CD4-positive, alpha-beta T cell treated with Interleukin-6 for 4 hours (primary cell): ENCODE measurements at places on chromosomes 7 and 10.

DNA sequence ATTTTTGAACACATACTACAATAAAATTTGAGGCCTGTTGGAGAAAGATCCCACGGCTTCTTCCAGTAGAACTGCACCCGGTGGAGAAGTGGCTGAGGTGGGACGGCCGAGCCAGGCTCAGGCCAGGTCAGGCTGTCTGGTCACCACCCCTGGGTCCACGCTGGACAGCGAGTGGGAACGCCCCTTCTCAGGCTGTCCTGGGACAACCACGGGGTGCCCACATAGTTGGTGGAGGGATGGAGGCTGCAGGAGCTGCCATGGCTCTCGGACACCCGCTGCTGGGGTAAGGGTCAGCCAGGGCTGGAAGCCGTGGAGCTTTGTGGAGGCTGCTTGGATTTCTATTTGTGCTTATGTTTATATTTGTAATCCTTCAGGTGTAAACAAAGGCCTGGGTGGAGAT, 206.5 kb downstream of the DNAJB6 start:
- DNase-seq: no peak

- DNase-seq: no peak
These were observed 792.0 kb downstream of the TYW1 start for GRCh38 chr7:67788669-67789068.

- DNase-seq: no peak
These were observed 552.7 kb downstream of the DNAJB6 start for GRCh38 chr7:157889480-157889879.

GRCh38 chr7:81159402-81159801, 240.6 kb upstream of the SEMA3C start:
- no peak for DNase-seq

DNA sequence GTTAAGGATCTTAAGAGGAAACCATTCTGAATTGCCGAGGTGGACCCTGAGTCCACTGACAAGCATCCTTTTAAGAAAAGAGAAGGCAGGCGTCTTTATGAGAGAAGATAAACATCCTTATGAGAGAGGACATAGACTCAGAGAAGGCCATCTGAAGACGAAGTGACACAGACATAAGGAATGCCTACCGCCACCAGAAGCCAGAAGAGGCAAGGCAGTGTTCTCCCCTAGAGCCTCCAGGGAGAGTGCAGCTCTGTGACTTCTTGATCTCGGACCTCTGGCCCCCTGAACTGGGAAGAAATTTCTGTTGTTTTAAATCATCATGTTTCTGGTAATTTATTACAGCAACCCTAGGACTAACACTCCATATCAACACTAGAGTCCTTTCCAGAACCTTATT, 25.2 kb upstream of the ING3 start:
- no peak for DNase-seq

- DNase-seq: no peak
These were observed 38.7 kb downstream of the UBE3C start for GRCh38 chr7:157177333-157177982.

DNA sequence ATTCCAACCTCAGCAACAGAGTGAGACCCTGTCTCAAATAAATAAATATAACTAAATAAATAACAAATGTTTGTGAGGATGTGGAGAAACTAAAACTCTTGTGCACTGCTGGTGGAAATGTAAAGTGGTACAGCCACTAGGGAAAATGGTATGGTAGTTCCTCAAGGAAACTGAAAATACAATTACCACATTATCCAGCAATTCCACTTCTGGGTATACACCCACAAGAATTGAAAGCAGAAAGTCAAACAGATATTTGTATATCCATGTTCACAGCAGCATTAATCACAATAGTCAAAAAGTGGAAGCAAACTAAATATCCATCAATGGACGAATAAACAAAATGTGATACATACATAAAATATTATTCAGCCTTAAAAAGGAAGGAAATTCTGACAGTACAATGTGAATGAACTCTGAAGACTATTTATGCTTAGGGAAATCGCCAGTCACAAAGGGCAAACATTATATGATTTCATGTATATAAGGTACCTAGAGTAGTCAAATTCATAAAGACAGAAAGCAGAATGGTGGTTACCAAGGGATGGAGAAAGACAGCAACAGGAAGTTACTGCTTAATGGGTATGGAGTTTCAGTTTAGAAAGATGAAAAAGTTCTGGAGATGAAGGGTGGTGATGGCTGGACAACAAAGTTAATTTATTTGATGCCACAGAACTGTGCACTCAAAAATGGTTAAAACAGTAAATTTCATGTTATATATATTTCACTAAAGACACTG, 9.8 kb downstream of the ARHGAP12 start:
- no peak for DNase-seq

GRCh38 chr10:56269181-56269580, 91.9 kb downstream of the ZWINT start:
- no peak for DNase-seq

DNA sequence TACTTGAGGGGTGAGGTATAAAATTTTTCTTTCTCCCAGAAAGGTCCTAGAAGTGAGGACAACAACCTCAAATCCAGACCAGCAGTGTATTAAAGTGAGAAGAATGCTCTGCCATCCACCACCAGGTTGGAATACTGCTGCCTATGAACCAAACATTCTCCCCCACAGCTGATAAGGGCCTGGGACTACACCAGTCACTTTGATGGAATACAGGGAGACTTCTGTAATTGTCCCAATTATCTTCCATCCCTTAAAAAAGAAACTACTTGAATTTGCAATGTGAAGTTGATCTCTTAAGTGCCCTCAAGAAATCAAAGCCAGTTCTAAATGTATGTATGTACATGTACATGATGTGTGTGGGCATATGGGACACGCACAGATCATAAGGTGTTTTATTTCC, 3.0 kb downstream of the TBX20 start:
- no peak for DNase-seq

DNA sequence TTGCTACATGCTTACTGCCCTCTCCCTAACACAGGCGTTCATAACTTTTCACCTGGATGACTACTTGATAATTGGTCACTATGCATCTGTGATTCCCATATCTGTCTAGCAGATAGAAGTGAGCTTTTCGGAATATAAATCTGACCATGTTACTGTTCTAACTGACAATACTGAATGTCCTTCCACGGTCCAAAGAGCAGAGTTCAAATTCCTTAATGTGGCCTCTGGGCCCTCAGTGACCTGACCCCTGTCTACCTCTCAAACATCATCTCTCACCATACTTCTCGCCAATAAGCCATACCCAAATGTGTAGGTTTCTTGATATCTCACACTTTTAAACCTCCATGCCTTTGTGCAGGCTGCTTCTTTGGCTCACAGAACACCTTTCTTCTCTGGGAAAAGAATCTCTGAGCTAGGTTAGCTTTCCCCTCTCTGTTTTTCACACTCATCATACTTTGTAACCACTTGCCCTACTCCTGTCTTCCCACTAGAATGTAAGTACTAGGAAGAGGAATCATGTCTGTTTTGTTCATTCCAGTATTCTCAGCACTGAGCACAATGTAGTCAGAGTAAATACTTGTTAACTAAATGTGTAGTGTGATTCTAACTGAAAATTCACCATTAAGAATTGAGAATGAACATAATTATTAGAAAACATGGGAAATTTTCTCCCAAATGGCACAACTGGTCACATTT, 39.2 kb upstream of the LRRC17 start:
- no peak for DNase-seq

GRCh38 chr7:96508371-96508770, 186.5 kb upstream of the SLC25A13 start:
- DNase-seq: no peak
